ENCODE measurements at places on chromosomes 3 and 15. TPM values are rescaled to one million over a fixed set of nuclear protein-coding genes. Genes with fewer than 3 reads are reported as not detected.
A peak's percentile ranks its signal among the peaks of the same experiment; 100 is the strongest.

The CPEB1 gene
- polyA plus RNA-seq = 2.4 TPM

The PARP15 gene
- 0.94 TPM for polyA plus RNA-seq

The PRTG gene
- polyA plus RNA-seq = 6.6 TPM

The SAXO2 gene
- polyA plus RNA-seq = 7.6 TPM

The STRIT1 gene
- not detected for polyA plus RNA-seq

GRCh38 chr3:133040696-133041523 lies 2.7 kb downstream of the TMEM108 start:
- DNase-seq = peak; percentile 83

GRCh38 chr15:78955355-78955754 lies 10.5 kb upstream of the CTSH start:
- no peak for DNase-seq

GRCh38 chr3:178062126-178062525 lies 474.1 kb upstream of the KCNMB2 start:
- no peak for DNase-seq

GRCh38 chr3:40617084-40617483 lies 92.3 kb downstream of the ZNF621 start:
- DNase-seq = no peak

DNA sequence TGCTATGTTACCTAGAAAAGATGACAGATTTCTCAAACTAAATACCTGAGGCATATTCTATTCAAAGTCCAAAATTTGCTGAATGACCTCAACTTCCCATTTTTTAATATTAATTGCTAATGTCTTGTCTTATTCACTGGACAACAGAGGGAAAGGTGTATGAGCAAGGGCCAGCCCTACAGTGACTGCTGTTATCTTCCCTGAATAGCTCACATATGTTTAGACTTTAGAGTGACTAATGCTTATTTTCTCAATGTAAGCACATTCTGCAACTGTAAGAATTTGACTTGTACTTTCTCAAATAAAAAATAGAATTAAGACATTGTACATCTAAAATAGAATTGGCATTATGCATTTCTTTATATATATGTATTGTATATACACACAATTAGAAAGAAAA lies 26.5 kb upstream of the AADACL2 start:
- no peak for DNase-seq

GRCh38 chr3:189275852-189276251 lies 104.1 kb downstream of the TPRG1 start:
- no peak for DNase-seq

DNA sequence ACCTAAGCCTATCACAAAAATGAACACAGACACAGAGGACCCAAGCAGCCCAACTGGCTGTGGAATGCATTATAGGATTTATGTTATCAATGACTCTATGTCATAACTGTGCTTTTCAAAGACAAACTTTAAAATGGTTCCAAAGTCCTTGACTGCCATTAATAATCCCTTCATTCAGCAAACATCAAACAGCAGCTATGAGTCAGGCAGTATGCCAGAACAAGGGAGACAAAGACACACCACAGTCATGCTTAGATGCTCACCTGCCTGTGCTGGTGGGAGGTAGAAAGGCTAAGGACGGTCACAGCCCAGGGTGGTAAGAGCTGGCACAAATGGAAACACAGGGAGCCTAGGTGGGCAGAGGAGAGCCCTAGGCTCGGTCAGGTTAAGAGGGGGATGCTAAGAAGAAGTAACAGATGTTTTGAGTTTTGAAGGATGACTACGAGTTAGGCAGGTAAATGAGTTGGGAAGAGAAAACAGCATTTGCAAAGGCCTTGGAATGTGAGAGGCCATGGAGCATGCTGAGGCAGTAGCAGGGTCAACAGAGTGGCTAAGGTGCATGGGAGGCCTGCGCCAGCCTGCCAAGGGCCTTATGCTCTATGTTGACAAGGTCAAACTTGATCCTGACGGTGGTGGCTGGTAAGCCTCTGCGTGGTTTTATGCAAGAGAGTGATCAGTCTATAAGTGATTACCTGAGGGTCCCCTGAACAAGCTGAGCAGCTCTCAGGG lies 23.0 kb downstream of the NMNAT3 start:
- no peak for DNase-seq
